ENCODE measurements at places on chromosomes 1 and 21.

DNA sequence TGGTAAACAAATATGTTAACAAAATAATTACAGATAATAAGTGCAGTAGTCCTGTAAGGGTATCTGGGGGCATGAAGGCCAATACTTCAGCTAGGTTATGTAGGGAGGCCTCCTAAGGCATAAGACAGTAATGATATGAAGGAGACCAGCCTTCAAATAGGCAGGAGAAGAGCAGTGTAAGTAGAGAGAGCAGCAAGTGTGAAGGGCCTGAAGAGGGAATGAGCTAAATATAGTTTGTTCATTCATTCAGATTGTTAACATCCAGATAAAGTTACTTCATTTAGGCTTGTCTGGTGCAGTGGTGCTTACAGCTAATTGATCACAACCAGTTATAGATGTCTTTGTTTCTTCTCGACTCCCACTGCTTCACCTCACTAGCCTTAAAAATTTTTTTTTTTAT lies 71.1 kb downstream of the EPB41 start:
- DNase-seq, result no peak

DNA sequence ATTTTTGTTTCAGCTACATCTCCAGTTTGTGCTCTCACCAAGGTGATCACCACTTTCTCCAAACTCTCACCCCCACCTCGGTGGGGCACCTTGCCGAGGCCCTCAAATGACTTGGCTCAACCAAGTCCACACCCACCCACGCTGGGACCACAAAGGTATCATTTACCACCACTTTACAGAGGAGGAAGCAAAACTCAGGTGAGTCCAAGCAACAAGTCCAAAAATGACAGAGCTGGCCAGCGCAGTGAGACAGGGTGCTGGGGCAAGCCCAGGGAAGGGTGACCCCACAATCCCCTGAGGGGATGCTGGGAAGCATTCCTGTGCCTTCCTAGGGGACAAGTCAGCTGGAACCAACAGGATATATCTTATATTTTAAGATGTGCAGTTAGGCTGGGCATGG lies 24.7 kb downstream of the SSBP3 start:
- DNase-seq, result no peak

DNA sequence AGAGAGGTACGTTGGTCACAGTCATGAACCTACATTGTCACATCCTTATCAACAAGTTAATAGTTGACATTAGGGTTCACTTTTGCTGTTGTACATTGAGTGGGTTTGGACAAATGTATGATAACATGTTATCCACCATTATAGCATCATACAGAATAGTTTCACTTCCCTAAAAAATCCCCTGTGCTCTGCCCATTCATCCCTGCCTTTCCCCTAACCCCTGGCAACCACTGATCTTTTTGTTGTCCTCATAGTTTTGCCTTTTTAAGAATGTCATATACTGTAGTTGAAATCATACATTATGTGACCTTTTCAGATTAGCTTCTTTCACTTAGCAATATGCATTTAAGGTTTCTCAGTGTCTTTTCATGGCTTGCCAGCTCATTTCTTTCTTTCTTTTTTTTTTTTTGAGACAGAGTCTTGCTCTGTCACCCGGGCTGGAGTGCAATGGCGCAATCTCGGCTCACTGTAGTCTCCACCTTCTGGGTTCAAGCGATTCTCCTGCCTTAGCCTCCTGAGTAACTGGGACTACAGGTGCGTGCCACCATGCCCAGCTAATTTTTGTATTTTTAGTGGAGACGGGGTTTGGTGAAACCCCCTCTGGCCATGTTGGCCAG lies 50.6 kb downstream of the UCK2 start:
- no peak for DNase-seq

GRCh38 chr1:42998386-42998785 lies 39.7 kb upstream of the SLC2A1 start:
- DNase-seq, result no peak

DNA sequence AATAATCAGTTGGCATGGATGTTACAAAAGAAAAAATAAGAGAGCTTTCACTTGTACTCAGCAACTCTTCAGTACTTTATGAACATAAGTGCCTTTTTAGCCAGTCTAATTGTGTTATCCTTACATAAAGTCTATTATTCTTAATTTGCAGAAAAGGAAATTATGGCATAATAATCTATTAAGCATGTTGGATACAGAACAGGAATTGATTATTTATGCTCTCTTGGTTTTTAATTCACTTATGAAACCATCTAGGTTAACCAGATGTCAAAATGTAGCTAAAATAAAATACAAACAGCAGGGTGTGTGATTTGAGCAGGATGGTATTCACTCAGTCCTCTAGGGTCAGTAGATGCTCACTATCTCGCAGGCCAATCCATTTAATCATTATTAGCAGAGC lies 79.7 kb downstream of the PLPPR5 start:
- DNase-seq, result no peak

Data from neuronal stem cell (in vitro differentiated cells).